ENCODE measurements at places on chromosomes 3 and 15.

DNA sequence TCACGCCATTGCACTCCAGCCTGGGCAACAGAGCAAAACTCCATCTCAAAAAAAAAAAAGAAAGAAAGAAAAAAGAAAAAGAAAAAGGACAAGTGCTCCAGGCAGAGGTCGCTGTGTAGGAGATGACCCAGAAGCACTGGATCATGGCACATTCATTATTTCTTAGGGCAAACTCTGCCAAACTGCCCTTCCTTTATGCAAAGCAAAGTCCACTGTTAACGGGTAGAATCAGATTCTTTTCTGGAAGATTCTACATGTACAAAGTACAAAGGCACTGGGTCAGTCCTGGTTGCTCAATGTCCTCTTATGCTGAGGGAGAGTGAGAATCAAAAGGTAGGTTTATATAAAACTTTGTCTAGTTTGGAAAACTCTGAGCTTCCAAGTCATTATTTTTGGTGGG lies 144.9 kb downstream of the FEZF2 start:
- DNase-seq, result no peak

DNA sequence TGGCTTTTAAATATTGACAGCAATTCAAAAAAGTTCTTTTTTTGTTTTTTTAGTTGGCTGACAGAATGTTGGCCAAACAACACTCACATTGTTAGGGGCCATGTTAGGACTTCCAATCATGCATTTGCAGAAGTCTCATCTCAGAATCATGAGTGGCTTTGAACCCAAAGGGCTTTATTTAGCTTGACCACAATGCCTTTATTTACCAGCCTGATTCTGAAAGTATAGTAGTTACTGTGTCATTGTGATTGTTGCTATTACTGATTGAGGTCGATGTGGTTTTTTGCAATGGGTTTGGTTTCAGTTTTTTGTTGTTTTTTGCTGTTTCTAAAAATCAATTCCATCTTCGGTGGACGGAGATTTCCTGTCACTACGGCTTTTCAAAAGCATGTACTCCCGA lies 7.2 kb downstream of the GLDN start:
- DNase-seq, result no peak

DNA sequence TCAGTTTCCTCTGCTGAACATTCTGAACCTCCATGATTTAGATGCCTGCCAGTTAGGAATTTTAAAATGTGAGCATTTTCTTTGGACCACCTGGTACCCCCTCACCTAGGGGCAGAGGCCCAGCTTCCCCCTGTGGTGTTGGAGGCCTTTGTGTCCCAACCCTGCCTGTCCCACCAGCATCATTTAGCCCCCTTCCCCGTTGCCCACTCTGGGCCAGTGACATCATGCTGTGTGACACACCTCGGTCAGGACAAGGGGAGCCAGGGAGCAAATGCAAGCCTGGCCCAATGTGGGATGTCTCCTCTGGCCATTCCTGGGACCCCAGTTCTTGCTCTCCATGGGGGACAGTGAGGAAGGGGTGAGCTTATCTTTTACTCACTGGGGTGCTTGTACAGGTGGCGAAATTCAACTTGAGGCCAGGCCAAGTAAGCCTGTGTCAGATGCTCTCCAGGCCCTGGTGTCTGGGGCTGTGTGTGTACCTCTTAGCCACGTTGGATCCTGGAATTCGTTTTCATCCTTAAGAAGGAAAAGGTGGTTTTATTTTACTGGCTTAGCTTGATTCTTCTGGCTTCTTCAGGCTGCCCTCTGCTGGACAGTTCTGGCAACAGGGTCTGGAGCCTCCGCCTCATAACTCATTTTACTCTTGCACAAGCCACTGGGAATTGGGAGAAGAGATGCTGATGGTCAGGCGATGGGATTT lies 49.7 kb upstream of the MYZAP start:
- peak; percentile 62 for DNase-seq

DNA sequence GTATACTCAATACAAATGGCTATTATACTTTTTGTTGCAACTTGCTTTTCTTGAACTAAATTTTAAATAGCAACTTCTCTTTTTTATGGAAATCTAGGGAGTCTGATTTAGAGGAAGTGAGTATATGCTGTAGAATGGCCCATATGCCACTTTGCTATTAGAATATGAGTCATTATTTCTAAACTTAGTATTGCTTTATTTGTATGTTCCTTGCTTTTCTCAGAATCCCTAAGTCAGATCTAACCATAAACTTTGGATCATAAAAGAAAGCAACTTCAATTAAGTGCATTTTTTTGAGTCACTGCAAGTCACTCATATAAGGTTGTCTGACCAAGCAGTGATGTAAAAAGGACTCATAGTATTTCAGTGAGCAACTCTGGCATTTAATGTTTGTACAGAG lies 17.5 kb upstream of the SPTSSB start:
- DNase-seq, result no peak

DNA sequence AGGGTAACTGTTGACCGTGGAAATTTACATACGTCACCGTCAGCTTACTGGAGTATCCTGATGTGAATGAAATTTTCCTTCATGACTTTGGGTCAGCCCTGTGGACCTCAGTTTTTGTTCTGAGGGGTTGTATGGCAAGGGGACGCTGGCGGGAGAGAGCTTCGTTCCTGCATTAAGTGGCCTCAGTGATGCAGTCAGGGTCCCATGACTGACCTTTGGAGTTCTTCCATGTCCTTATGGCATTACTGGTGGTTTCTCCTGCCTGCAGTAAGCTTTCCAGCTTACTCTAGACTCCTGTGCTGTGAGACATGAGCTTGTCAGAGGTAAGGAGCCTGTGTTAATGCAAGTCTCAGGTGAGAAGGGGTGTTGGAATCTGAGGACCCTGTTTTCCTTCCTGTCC lies 1.8 kb downstream of the CD276 start:
- DNase-seq, result no peak

GRCh38 chr3:179897231-179897630 lies 139.5 kb downstream of the PEX5L start:
- DNase-seq, result no peak

- no peak for DNase-seq
Observed at GRCh38 chr3:129123314-129124060, 1.9 kb upstream of the RAB43 start.

GRCh38 chr3:120801484-120801883 lies 58.9 kb downstream of the GTF2E1 start:
- DNase-seq, result no peak

- no peak for DNase-seq
Observed at GRCh38 chr15:42914728-42915497, 5.7 kb downstream of the TTBK2 start.

- no peak for DNase-seq
Observed at GRCh38 chr3:37920156-37920699, 58.5 kb downstream of the CTDSPL start.

DNA sequence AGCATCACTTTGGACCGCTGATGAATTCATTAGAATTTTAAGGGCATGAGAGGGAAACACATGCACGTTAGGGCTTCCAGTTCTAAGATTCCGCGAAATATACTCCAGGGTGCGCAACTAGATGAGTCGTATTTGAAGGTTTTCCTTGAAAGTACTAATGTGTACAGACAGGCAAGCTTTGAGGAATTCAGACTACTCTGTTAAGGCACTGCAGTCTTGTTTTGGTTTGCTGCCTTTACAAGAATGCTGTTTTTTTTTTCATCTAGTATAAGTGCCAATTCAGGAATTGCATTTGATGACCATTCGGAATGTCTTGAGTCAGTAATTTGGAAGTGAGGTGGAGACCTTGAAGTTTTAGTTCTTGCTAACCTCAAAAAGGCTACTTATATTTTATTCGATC lies 19.1 kb downstream of the TRNT1 start:
- no peak for DNase-seq

GRCh38 chr15:54159012-54159411 lies 180.8 kb downstream of the UNC13C start:
- no peak for DNase-seq

GRCh38 chr3:185175370-185175987 lies 22.6 kb upstream of the C3orf70 start:
- DNase-seq, result no peak

DNA sequence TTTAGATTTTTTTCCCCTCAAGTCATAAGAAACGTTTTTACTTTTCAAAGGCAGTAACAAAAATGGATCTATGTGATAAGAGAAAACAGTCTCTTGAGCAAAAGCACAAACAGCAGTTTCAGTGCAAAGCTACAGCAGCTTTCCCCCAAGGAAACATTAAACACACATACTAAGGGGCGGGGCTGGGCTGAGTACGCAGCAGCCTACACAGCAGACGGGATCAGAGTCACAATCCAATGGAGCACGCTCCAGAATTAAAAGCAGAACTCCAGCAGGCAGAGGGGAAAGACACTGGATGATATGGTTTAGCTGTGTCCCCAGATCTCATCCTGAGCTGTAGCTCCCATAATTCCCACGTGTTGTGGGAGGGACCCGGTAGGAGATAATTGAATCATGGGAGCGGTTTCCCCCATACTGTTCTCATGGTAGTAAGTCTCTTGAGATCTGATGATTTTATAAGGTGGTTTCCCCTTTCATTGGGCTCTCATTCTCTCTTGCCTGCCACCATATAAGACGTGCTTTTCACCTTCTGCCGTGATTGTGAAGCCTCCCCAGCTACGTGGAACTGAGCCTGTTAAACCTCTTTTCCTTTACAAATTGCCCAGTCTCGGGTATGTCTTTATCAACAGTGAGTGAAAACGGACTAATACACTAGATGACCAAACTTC lies 116.2 kb upstream of the SLCO3A1 start:
- no peak for DNase-seq

DNA sequence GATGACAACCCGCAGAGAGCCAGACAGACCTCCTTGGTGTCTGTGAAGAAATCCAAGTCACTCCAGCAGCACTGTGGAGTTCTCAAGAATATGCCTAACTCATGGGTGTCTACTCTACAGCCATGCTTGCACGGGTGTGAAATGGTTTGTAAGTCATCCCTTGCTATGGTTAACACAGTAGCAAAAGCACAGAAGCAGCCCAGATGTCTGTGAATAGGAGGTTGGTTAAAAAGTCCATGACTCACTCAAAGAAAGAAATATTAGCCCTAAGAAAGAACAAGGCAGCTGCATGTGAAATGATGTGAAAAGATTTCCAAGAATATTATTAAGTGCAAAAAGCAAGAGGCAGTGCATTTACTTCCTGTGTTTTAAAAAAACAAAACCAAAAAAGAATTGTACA lies 12.1 kb upstream of the LIMD1 start:
- DNase-seq, result no peak

GRCh38 chr3:172676196-172676922 lies 34.5 kb downstream of the NCEH1 start:
- DNase-seq, result no peak

DNA sequence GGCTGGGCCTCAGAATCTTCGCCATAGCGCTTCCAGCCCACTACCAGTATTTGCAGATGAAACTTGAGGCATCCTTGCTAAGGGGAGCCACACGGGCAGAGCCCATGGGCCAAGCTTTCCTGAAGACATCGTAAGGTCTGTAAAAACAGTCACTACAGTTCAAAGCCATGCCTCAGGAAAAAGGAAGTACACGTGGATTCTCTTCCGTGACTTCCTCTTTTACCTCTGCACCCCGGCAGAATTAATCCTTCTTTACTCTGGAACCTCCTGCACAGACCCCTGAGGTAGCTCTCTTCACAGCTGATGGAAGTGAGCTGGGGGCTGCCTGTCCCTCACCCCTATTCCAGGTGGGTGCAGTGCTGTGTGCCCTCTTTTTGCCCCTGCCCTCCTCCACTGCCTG lies 129.2 kb downstream of the CHDH start:
- DNase-seq, result no peak

GRCh38 chr3:27358372-27358771 lies 10.8 kb downstream of the NEK10 start:
- no peak for DNase-seq

DNA sequence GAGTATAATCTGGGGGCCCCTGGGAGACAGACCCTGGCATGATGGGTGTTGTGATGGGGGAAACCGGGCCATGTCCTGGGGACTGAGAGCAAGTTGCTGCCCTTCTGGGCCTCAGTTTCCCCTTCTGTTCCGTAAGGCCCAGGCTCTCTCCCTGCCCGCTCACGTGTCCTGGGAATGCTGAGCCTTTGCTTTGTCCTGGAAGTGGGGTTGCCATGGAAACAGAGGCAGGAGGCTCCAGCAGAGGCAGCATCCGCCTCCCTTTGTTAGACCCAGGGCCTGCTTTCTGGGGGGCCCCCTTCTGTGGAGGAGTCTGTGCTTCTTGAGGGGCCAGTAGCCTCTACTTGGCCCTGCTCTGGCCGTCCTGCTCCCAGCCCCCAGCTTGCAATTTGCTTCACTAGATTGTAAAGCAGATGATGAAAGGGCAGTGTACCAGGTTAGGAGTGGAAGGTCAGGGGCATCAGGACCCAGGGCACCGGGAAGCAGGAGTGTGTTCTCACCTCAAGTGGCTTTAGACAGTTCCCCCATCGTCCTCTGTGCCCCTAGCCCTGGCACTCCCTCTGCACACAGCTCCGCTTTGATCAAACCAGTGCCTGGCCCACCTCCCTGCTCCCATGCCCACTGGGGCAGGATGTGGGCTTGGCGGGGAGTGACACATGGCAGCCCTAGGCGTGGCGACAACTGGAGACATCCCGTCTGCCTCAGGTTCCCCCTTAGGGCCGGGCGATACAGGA lies 105.6 kb downstream of the FBLN2 start:
- peak; percentile 45 for DNase-seq

DNA sequence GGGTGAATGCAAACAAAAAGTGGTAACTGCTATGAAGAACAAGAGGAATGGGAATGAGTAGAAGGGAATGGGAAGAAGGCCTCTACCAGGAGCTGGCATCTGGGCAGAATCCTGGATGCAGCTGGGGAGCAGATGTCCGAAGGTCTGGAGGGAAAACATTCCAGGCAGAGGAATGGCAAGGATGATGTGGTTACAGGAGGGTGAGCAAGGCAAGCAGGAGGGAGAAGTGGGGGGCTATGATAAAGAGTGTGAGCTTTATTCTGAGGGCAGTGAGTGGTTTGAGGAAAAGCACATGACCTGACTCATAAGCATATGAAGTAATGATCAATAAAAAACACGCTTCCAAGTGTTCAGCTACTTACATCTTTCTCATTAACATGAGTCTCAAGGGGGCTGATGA lies 17.1 kb downstream of the SKIC8 start:
- no peak for DNase-seq

DNA sequence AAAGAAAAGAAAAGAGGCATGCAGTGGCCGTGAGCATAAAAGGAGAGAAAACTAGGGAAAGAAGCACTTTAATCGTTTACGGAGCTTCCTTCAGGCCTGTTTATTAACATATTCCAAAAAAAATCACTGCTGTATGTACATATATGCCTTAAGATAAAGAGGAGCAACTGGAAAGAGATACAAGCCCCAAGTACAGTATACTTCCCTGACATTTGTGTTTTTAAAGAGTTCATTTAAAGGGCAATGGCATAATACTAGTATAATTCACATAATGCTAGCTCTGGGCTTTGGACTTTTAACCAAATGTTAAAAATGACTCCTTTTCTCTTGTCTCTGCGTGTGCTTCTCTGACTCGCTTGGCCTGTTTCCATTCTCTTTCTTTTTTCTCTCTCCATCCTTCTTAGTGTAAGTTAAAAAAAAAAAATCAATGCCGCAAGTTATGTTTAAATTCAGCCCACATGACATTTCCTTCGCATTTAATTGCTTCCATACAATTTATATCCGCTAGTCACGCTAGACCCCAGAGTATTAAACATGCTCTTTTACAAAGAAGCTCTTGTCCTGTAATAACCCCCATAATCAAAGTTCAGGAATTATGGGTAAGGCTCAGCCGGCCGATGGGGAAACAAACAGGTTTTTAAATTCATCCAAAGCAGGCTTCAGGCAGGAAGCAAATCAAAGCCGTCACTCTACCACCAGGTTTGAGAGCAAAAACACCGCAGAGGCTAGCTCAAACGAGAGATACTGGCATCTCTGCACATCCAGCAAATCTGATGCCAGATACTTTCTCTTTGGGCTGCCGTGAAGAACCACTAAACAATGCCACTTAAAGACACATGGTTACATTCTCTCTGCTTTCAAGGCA lies 19.4 kb downstream of the WWTR1 start:
- DNase-seq, result no peak

GRCh38 chr3:38544926-38545325 lies 48.8 kb downstream of the EXOG start:
- DNase-seq, result no peak

Data from activated T-cell treated with anti-CD3 and anti-CD28 coated beads, Interleukin-2, amount 50 U/mL, for 48 hours (primary cell).